ENCODE measurements at places on chromosomes 12 and 14.

- DNase-seq, result no peak
Observed at GRCh38 chr12:47065546-47065945, 13.9 kb upstream of the PCED1B start.

DNA sequence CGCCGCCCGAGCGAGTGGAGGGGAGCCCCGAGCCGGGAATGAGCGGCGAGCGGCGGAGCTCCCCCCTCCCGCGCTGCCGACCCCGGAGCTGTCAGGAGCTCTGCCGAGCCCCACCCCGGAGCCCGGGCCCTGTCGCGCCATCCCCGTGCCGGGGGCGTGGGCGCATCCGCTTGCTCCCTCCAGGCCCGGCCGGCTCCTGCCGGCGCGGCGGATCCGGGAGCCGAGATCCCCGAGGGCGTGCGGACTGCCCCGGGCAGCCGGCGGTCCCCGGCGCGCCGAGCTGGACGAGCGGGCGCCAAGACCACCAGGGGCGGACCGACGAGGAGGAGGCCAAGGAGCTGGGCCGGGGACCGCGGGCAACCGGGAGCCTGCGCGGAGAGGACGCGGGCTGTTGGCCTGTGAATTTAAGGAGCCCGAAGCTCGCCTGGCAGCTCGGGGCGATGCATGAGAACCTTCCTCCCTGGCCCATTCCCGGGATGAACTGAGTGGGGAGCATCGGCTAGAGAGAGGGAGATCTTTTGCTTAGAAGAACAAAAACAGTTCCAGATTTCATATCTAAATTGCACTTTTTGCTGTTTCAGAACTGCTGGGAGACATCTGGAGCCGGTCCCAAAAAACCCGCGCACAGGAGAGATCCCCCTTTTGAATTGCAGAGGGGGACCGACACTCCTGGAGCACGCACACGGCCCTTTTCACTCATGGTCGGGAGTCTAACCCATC lies 2.0 kb downstream of the PTHLH start:
- DNase-seq, result no peak

GRCh38 chr12:23083267-23083666 lies 458.3 kb downstream of the ETNK1 start:
- DNase-seq, result no peak

DNA sequence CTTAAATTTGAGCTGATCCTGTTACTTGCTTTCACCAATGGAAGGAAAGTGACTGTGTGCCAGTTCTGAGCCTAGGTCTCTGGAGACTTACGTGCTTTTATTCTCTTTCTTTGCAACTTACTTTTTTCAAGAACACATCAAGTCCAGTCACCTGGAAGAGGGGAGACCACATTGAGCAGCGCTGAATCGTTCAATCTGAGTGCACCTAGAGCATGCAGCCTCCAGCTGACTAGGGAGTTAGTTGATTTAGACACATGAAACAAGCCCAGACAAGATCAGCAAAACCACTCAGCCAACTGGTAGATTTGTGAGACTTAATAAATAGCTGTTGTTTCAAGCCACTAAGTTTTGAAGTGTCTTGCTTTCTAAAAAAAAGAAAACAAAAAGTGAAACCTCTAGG lies 1014.8 kb upstream of the FBXO33 start:
- no peak for DNase-seq

- DNase-seq, result no peak
Observed at GRCh38 chr12:50309950-50310349, 26.6 kb upstream of the LIMA1 start.

DNA sequence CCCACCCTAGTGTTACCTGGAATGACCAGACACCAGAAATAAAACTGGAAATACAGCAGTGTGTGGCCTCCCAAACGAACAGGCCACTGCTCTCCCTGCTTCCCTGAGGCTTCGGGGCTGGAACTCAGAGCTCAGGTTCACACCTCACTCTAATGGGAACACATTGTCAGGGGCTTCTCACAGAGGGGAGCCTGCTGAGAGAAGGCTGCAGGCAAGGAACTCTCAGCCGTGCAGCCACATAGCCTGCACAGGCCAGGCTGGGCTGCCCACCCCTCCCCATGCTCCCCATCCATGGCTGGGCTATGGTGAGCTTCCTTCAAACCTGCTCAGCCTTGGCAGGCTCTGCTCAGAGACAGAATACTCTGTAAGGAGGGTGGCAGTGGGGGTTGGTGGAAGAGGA lies 302.5 kb downstream of the EMP1 start:
- DNase-seq, result no peak

- no peak for DNase-seq
Observed at GRCh38 chr12:10167599-10167998, 4.3 kb downstream of the OLR1 start.

GRCh38 chr12:16545836-16546235 lies 60.1 kb downstream of the LMO3 start:
- no peak for DNase-seq

DNA sequence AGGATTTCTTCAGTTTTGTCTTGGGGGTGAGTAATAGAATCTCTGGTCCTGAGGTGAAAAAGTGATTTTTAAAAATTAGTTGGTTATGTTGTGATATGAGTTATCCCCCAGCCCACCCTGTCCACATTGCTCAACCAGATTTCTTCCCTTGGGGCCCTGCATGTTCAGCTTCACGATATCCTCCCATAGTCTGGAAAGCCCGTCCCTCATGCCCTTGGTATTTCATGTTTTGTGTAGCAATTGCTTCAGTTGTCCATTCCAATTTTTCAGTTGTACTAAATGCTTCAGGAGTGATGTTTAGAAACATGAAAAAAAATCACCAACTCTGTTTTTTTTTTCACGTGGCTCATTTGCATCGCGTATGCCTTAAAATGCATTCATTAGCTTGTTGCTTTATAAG lies 17.5 kb upstream of the BICD1 start:
- no peak for DNase-seq

- no peak for DNase-seq
Observed at GRCh38 chr12:6097411-6097810, 27.1 kb downstream of the VWF start.

DNA sequence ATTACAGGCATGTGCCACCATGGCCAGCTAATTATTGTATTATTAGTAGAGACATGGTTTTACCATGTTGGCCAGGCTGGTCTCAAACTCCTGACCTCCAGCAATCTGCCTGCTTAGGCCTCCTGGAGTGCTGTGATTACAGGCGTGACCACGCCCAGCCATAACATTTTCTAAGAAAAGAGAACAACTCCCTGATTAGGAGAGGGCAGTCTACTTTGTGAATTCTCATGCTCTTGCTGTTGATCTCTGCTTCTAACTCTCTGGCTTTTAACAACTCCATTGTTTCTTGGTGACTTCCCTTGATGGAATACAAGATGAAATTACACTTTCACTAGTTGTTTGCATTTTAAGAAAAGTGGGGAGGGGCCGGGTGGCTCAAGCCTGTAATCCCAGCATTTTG lies 33.6 kb downstream of the SSH1 start:
- no peak for DNase-seq

DNA sequence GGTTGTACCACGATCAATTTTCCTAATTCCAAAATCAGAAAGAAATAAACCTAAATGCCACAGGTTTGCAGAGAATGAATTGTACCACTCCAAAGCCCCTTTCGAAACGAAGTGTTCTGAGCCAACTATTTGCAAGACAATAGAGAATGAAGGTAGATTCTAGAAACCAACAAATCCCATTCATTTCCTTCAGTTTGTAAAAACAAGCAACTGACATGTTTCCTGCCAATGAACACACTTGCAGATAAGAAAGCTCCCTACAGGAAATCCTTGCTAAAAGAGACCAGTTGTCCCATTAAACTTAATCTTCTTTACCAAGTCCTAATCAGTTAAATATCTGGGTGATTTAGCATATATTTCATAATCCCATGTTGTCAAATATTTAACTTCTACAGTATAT lies 198.4 kb upstream of the FOXN3 start:
- DNase-seq, result no peak

- no peak for DNase-seq
Observed at GRCh38 chr14:54785136-54785777, 117.4 kb downstream of the GCH1 start.

DNA sequence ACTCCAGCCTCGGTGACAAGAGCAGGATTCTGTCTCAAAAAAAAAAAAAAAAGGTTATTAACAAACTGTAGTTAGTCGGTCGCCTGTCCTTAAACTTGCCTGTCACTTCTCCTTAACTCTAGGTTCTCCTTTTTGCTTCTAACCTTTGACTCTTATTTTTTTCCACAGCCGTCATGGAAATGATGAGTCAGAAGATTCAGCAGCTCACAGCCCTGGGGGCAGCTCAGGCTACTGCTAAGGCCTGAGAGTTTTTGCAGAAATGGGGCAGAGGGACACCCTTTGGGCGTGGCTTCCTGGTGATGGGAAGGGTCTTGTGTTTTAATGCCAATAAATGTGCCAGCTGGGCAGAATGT lies 418 bp upstream of the MYG1 start:
- no peak for DNase-seq

DNA sequence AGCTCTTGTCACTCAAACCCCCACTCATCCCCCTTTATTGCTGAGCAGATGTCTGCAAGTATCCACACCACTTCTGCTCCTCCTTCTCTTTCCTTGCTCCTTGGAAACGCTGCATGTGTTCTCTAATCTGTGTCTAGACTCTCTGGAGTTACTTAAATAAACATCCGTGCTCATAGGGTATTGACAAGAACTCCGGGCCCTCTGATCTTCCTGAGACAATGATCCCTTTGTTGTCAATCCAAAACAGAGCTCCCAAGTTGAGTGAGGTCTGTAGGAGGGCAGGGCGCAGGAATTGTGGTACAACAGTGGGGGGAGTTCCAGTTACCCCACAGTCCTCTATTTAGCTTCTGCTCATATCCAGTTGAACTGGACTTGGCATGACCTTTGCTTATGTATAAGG lies 489.0 kb downstream of the SNAPC1 start:
- DNase-seq, result no peak

- DNase-seq, result peak; percentile 90
Observed at GRCh38 chr14:100747021-100747586, 20.4 kb downstream of the DLK1 start.

DNA sequence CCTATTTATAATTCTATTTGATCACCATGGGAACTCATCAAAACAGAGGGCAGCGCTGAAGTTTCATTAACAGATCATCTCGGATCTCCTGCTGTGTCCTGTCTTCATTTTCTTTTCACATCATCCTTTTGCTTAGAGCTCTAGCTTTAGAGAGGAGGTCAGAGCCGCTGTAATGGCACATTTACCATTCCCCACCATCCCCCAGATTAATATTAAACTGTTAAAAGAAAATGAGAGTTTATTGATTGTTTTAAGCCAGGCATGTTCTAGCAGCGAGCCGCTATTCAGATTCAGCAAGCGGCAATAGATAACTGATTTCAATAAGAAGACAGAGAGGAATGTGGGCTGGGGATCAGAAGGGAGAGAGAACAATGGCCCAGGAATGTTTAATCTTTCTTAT lies 308.8 kb downstream of the EGLN3 start:
- DNase-seq, result no peak

DNA sequence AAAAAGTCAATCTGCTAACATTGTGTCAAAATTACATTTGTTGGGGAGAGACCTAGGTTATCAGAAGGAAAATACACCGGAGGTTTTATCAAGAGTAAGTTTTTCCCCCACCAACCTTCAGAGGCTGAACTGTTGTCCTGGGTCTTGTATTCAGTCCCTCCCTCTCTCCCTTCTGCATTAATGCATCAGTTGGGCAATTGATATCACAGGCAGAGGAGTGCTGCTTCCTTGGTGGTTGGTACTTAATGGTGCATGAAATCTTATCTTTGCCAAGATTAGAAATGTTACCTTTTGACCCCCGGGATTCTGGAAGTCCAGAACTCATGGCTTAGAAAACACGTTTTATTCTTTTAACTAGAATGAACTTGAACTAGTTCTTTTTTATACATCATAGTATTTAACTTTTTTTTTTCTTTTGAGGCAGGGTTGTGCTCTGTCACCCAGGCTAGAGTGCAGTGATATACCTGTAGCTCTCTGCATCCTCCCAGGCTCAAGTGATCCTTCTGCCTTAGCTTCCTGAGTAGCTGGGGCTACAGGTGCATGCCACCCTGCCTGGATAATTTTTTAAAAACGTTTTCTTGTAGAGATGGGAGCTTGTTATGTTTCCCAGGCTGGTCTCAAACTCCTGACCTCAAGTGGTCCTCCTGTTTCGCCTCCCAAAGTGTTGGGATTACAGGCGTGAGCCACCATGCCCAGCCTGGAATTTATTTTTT lies 4.9 kb downstream of the PCBP2 start:
- DNase-seq, result no peak

- peak; percentile 77 for DNase-seq
Observed at GRCh38 chr14:99628887-99629618, 15.9 kb upstream of the HHIPL1 start.

- no peak for DNase-seq
Observed at GRCh38 chr12:81078469-81079196, 754 bp downstream of the ACSS3 start.

GRCh38 chr12:92438641-92439419 lies 264.0 kb upstream of the PLEKHG7 start:
- no peak for DNase-seq

DNA sequence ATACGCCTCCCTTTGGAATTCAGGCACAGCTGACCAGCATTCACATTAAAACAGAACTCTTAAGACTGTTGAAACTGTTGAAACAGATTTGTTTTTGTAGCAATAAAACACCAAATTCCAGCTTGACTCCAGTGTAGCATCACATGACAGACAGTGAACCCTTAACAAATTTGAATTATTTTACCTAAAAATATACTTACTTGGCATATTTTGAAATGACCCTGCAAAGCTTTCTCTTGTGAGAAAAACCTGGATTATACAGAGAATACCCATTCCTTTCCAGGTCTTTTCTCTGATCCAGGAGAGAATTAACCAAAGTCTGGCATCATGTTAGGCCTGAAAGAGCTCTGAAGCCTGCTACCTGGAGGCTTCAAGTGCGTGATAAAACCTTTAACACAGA lies 410.3 kb downstream of the FOXG1 start:
- no peak for DNase-seq

DNA sequence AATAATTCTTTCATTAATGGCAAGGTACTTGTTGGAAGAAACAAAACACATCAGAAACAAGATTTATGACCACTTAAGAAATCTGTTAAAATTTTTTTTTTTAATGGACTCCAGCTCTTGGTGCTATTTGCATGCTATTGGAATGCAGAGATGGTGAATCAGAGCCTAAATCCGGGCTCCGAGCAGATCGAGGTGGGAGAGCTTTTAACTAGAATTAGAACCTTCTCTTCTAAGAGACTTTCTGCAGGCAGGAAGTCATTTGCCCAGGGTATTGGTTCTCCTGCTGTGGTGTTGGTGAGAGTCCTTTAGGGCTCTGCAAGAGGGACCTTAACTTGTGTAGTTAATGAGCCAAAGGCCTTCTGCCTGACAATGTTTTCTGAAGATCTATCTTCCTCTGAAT lies 419.4 kb downstream of the SNAPC1 start:
- no peak for DNase-seq

DNA sequence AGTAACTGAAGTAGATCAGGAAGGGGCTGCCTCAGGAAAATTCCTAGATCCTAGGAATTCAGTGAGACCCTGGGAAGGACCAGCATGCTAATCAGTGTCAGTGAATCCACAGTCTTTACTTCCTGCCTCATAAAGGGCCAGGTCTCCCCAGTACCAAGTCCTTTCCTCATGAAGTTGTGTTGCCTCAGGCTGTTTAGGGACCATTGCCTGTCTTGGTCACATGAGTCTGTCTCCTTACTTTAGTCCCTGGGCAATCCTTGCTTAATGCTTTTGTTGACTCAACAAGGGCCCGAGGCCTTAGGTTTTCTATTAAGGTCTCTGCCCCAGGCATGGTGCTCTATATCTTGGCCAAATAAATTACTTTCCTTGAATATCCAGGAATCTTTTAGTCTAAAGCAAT lies 16.1 kb upstream of the ATF1 start:
- no peak for DNase-seq

- peak; percentile 85 for DNase-seq
Observed at GRCh38 chr14:74362361-74362915, 14.2 kb downstream of the VRTN start.

- no peak for DNase-seq
Observed at GRCh38 chr12:69475237-69475975, 5.2 kb downstream of the FRS2 start.
